H7 (cell line): ENCODE measurements at places on chromosomes 1 and 21.

- peak; percentile 21 for DNase-seq
Observed at GRCh38 chr1:40153073-40153770, 8.0 kb upstream of the RLF start.

- DNase-seq = no peak
Observed at GRCh38 chr1:210633636-210634035, 304.9 kb downstream of the HHAT start.

DNA sequence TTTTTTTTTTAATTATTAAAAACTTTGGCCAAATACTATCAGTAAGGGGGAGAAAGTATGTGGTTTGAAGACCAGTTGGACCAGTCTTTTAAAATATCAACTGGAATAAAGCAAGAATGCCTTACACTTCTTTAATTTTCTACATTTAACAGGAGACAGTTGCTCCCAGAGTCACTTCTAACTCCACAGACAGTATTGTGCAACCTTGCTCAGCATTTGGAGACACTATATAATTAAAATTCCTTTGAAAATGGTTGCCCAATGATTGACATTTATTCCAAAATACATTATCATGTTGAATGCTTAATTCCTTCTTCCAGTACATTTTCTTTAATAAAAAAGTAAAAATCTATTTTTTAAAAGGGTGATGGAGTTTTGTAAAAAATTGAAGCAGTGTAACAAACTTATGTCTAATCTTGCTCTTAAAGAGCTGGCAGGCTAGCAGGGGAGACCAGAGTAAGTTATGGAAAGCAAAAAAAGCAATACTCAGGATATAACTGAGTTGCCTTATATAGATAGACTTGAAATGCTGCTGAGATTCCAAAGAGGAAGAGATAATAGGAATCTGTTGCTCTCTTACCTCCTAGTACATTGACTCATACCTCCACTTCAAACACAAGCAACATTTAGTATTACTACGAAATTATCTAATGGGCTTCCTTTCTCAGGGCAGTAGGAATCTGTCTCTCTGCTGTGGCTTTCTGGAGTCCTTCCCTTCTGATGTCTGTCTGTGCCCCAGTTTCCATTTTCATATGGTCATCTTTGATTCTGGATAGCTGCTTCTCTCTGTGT is 69.7 kb upstream of the RGL1 start:
- no peak for DNase-seq

- DNase-seq = peak; percentile 93
Observed at GRCh38 chr1:211698161-211699026, 23.0 kb upstream of the NEK2 start.
